Activated B cell treated with CpG ODN at 0.5 μM for 24 hours (primary cell): ENCODE measurements at places on chromosomes 16 and 17. TPM values are rescaled to one million over a fixed set of nuclear protein-coding genes. Genes with fewer than 3 reads are reported as not detected.

GRCh38 chr17:38419508-38419981 lies 8.7 kb upstream of the ARHGAP23 start:
- no peak for DNase-seq

Gene PIPOX
- total RNA-seq = 8.7 and 8.8 TPM in 2 replicates

GRCh38 chr17:66976781-66977201 lies 12.3 kb downstream of the CACNG4 start:
- no peak for DNase-seq

Gene VMP1
- 158 and 176 TPM in 2 replicates for total RNA-seq

Gene SLC9A5
- total RNA-seq = 1.9 and 2.5 TPM in 2 replicates

DNA sequence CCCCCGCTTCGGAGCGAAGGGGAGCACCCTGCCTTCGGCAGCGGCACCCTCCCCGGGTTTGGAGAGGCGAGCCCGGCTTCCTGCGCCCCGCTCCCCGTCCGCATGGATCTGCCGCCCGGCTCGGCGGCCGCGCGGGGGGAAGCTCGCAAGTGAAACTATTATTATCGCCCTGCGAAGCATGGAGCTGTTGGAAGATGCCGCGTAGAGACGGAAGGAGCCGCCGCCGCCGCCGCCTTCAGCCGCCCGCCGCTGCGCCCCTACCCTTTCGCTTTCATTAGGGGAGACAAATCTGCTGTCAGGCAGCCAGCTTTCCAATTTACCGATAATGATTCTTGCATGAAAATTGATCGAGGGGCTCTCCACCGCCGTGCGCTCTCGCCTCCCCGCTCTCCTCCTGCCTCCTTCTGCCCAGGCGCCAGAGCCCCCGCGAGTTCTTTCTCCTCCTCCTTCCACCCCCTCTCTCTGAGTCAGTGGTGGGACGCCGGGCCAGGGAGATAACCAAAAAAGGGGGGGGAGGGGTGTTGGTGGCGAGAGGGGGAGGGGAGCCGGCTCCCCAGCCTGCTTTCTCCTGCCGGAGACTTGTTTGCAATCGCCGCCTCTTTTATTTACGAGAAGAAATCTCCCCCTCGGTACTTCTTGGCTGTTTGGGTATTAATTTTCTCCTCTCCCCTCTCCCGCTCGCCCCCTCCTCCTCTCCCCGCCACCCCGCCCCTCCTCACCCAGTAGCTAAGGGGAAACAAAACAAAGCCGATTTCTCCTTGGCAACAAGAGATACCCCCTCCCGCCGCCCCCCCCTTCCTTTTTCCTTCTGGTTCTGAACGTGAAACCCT lies 58.0 kb upstream of the GSE1 start:
- DNase-seq = peak; percentile 55

DNA sequence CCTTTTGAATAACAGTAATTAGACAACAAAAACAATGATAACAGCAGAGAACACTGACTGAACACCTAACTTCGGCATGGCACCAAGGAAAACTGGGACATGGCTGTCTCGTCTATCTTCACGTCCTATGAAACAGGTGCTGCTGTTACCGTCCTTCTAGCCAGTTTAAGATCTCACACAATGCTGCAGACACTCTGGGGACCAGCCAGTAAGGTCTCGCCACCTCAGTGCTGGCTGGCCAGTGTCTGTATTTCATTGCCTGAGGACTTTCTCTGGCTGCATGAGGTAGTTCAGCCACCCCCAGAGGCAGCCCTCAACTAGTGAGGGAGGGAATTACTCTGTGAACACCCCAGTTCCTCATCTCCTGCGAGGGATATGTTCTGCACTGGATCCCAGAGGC lies 57.6 kb downstream of the AMFR start:
- no peak for DNase-seq

GRCh38 chr16:88633684-88634140 lies 4.7 kb upstream of the IL17C start:
- DNase-seq = peak; percentile 64

DNA sequence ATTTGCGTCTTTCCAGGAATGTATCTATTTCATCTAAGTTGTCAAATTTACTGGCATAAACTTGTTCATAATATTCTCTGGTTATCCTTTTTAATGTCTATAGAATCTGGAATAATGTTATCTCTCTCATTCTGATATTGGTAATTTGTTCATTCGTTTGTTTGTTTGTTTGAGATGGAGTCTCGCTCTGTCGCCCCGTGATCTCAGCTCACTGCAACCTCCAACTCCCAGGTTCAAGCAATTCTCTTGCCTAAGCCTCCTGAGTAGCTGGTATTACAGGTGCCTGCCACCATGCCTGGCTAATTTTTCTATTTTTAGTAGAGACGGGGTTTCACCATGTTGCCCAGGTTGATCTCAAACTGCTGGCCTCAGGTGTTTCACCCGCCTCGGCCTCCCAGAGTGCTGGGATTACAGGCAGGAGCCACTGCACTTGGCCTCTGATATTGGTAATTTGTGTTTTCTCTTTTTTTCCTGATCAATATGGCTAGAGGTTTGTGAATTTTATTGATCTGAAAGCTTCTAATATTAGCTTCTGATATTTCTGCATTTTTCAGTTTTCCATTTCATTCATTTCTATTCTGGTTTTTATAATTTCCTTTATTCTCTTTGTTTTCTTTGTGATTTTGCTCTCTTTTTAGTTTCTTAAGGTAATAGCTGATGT lies 59.5 kb downstream of the RBBP6 start:
- no peak for DNase-seq

Gene ASGR1
- total RNA-seq = not detected in 2 replicates

Gene PIK3R5
- 31.0 and 34.2 TPM in 2 replicates for total RNA-seq

- no peak for DNase-seq
Observed at GRCh38 chr17:45302649-45303173, 14.1 kb downstream of the MAP3K14 start.

DNA sequence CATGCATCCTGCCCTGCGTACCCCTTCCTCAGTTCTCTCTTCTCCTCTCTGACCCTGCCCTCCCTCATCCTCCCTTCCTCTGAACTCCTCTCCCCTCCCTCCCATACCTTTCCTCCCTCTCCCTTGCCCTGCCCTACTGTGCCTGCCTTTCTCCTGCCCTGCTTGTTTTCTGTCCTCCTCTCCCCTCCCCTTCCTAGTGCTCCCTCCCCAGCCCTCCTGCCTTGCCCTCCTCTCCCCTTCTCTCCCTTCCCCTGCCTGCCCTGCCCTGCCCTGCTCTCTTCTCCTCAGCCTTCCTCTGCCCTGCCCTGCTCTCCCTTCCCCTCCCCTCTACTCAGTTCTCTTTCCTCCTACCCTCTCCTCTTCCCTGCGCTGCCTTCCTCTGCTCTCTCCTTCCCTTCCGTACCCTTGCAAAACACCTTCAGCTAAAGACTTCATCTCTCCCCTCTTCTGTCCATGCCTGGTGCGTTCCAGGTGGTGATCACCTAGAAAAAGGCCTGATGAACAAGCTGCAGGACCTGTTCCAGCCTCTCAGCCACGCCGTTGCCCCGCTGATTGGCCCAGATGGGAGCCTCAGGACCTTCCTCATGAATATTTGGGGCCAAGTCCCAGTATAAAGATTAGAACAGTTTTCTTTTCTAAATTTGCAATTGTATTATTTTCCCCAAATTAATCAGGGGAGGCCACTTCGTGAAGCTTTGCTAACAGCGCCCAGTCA lies 290.5 kb downstream of the CPPED1 start:
- no peak for DNase-seq

DNA sequence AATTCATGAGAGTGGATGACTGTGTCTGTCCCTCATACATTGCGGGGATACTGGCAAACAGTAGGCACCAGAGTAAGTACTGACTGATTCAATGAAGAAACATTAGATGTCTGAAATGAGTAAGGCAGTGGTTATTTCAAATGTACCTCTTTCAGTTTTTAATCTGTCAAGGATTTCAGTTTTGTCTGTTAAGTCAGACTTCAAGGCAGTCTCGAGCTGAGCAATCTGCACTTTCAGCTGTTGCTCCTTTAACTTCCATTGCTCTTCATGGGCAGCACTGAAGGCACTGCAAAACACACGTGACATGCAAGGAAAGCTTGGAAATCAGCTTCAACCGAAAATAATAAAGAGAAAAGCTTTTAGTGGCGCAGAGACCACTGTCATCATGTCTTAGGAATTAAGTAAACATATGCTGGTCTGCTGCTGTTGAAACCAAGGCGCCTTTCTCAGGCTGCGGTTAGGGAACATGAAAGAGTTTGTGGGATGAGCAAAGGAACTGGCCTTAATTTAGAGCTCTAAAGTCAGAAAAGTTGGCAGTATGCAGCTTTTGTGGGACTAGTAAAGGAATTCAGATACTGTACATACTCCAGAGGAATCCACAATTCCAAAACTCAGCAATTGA lies 38.8 kb downstream of the RPGRIP1L start:
- DNase-seq = no peak

DNA sequence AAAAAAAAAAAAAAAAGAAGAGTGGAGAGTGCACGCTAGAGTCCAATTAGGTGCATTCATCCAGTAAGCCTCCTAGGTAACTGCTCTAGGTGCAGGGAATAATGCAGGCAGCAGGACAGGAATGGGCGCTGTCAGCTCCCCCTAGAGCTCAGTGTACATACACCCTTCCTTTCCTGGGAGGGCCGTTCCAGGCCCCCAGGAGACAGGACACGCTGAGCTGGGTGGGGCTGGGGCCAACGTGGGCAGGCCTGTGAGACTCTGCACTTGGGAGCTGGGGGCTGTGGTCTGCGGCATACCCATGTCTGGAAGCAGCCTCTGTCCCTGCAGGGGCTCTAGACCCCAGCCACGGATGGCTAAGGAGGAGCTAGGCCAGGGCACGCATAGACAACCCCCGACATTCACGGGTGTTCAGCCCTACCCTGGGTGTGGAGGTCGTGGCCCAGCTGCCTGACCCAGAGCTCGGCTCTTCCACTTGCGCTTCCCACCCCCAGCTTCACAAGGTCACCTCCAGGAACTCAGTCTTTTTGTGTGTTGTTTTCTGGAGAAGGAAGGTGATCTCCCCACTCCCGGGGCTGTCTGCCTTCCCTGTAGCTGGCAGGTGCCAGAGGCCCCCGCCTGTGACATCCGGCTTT lies 1.0 kb upstream of the ANTKMT start:
- DNase-seq = no peak

- peak; percentile 69 for DNase-seq
Observed at GRCh38 chr17:74972107-74972972, at the start of gene HID1. Gene HID1 (minus strand): TSS chr17:74972759. CDS start chr17:74972656, 103 bp downstream.

Gene DNAI2
- total RNA-seq = not detected in 2 replicates

Gene ABCA6
- total RNA-seq = 3.3 and 4.4 TPM in 2 replicates

Gene MARCHF10
- not detected in 2 replicates for total RNA-seq

- peak; percentile 40 for DNase-seq
Observed at GRCh38 chr17:83078378-83079351, 744 bp upstream of the METRNL start.

GRCh38 chr17:6381526-6382465 lies 53.1 kb downstream of the AIPL1 start:
- DNase-seq = no peak

GRCh38 chr17:82380860-82381702 lies 9.5 kb downstream of the UTS2R start:
- DNase-seq = no peak
